ENCODE measurements at places on chromosomes 3 and 15.

DNA sequence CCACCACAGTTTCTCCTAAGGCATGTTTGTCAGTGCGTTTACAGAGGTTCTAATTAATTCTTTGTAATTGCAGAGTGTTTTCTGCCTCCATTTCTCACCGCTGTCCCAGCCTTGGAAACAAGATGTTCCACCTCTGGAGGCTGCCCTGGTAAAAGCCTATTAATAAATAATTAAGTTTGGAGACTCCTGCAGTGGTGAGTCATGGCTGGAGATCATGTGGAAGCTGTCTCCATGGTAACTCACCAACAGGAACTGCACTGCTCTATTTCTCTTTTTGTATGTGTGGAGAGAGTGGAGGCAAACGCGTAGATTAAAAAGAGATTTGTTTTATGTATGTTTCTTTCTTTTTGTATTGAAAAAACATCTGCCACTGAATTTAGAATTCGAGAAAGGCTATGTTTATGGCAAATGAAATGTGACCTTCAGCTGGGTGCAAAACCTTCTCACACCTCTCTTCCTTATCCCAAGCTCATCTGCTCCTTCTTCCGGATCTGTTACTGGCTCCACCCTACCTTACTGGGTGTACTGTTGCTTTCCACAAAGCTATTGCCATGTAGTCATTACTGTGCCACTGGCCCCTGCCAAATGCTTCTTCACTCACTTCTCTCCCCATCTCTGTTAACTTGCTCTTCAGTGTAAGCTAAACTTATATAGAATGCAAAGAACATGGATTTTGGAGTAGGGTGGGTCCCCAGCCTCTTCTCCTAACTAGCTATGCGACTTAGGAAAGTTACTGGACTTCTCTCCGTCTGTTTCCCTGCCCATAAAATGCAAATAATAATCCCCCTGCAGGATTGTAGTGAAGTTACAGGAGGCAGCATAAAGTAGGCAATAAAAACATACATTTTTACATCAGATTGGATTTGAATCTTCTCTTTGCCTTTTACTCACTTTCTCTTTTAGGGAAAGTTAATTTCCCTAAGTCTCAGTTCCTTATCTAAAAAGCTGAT lies 778.5 kb downstream of the NTRK3 start:
- no peak for DNase-seq

- no peak for DNase-seq
Observed at GRCh38 chr3:16692486-16693344, 87.5 kb upstream of the DAZL start.

DNA sequence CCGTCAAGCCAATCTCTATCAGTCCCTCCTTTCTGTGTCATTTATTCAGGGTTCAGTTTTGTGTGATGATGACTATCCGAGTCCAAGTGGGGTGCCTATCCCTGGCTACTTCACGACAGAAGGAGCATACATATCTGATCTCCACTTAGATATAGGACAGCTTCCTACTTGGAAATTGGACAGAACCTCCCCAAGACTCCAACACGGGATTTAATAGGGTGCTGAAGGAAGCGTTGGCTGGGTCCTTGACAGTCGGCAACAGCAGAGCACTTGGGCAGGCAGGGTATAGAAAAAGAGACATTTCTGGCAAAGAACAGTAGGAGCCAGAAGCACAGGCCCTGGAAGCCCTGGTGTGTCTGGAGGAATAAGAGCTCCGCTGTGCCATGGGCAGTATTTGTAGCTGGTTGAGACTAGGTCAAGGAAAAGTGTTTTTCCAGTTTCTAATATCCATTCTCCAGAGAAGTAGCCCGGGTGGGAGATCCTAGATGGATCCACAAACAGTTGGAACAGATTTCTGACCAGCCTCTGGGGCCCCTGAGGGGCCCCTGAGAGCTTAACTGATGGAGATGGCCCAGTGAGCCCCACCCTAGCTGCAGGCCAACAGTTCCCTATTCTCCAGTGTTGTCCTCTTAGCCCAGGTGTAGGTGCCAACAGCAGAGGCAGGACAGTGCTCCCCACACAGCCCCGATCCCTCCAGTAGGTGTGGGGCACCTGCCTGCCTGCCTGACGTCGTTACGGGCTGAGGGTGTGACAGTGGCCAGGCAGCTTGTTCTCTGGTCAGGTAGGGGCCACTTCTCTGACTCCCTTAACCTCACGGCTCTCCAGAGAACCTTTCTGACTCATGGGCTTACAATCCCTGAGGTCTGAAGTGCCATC lies 130.8 kb downstream of the CHCHD6 start:
- DNase-seq = no peak

- no peak for DNase-seq
Observed at GRCh38 chr3:105529456-105529855, 162.7 kb downstream of the ALCAM start.

DNA sequence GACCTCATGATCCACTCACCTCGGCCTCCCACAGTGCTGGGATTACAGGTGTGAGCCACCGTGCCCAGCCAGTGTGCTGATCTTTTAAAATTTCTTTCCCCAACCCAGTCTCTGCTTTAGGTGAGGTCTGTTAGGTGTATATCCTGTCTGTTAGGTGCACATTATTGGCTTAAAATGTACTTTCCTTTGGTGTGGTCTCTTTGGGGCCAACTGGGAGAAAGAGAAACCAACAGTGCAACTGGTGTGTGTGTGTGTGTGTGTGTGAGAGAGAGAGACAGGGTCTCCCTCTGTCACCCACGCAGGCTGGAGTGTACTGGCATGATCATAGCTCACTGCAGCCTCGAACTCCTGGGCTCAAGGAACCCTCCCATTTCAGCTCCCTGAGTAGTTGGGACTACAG lies 50.3 kb upstream of the GNB5 start:
- no peak for DNase-seq

GRCh38 chr3:15889936-15890335 lies 92.2 kb upstream of the ANKRD28 start:
- no peak for DNase-seq

DNA sequence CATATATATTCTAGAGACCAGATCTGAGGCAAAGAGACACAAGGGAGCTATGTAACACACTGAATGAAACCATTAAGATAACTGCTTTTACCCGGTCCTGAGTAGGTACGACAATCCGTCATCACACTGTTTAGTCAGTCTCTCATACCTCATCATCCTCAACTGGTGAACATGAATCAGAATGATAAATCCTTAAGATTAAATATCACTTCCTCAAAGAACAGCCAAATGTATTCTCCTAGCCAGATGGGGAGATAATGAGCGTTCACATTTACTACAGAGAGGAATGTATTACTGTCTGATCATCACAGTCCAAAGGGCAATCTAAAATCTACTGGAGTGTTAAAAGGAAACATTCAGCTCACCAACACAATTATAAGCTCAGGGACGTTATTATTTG lies 319.4 kb upstream of the STAC start:
- DNase-seq = no peak

- no peak for DNase-seq
Observed at GRCh38 chr15:100834731-100835130, 44.9 kb upstream of the ALDH1A3 start.

DNA sequence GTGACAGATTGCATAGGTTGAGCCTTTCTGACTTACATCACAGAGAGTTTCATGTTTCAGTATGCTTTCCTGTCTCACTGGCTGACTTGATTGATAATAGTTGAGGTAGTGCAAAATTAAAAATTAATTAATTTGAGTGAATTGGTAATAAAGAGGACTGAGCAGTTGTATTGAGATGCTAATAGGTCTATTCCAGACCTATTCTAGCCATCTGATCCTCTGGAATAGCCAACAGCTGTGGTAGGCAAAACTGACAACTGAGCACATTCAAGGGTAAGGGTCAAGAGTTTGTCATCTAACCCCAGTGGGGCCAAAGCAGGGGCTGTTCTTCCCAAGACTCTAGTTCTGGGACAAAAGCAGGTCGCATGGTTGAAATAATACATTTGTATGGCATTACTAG lies 132.4 kb downstream of the EPHA3 start:
- no peak for DNase-seq

GRCh38 chr15:31256378-31257265 lies 70.0 kb upstream of the KLF13 start:
- no peak for DNase-seq

DNA sequence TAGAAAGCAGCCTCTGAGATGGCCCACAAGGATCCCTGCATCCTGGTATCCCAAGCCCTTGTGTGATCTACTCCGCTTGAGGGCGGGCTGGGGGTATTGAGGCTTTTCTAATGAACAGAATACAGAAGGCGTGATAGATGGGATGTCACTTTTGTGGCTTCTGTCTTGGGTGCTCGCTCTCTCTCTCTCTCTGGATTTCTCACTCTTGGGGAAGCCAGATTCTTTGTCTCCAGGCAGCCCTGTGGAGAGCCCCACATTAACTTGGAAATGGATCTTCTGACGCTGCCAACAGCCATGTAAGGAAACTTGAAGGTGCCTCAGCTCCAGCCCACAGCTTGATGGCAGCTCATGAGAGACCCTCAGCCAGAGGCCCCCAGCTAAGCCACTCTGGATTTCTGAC lies 26.9 kb upstream of the SEC62 start:
- DNase-seq = no peak

DNA sequence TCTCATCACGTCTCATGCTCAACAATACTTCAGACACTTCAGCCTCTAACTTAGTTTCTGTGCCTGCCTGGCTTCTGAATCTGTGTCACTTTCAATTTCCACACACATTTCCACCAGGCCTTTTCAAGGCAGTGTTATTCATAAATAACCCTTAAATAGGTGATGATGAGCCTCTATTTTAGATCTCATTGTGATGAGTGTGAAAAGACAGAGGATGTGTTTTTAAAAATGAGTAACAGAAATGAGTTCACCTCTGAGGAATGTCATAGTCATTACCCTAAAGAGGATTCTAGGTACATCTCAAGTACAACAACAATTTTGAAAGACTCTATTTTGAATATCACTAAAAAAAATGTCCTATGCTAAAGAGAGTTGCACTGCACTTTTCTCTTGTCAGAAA lies 64.6 kb downstream of the STAC start:
- no peak for DNase-seq

- no peak for DNase-seq
Observed at GRCh38 chr3:139939681-139940190, 4.8 kb downstream of the CLSTN2 start.

DNA sequence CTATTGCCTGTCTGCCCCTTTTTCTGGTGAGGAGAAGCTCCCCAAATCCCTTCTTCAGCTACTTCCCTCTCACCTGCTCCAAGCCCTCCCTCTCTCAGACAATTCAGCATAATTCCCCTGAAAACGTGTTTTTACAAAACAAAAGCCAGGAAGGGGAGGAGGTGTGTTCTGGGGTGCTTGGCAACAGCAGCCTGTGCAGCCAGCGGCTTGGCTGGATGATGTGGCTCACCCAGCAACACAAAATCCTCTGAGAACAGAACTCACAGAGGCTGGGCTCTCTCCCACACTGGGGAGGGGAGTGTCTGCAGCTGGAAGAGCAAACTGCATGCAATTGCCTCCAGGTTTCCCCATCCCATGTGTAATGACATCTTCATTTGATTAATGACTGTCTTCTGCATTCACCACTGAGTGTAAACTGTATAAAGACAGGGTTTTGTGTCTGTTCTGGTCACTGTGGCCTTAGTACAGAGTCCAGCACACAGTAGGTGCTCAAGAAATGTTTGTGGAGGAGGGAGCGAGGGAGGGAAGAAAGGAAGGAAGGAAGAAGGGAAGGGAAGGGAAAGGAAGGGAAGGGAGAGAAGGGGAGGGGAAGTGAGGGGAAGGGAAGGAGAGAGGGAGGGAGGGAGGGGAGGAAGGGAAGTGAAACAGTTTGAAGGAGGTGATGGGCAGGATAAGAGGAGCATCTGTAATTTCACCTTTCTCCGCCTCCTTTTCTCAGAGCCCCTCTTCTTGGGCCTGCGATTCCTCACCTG lies 70.1 kb upstream of the GLCE start:
- DNase-seq = no peak

GRCh38 chr3:126896067-126896441 lies 86.9 kb upstream of the PLXNA1 start:
- DNase-seq = no peak

GRCh38 chr15:57148262-57148661 lies 228.0 kb upstream of the CGNL1 start:
- no peak for DNase-seq

DNA sequence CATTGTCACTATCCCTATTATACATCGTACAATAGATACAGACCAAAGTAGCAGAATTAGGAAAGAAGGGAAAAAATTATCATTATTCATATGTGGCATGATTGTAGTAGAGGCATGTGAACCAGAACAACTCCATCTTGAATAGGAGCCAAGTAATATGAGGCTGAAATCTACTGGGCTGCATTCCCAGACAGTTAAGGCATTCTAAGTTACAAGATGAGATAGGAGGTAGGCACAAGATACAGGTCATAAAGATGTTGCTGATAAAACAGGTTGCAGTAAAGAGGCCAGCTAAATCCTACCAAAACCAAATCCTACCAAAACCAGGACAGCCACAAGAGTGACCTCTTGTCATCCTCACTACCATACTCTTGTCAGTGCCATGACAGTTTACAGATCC lies 1035.4 kb upstream of the SEMA6D start:
- DNase-seq = no peak

GRCh38 chr3:42653303-42653559 lies 266 bp upstream of the ZBTB47 start:
- no peak for DNase-seq

DNA sequence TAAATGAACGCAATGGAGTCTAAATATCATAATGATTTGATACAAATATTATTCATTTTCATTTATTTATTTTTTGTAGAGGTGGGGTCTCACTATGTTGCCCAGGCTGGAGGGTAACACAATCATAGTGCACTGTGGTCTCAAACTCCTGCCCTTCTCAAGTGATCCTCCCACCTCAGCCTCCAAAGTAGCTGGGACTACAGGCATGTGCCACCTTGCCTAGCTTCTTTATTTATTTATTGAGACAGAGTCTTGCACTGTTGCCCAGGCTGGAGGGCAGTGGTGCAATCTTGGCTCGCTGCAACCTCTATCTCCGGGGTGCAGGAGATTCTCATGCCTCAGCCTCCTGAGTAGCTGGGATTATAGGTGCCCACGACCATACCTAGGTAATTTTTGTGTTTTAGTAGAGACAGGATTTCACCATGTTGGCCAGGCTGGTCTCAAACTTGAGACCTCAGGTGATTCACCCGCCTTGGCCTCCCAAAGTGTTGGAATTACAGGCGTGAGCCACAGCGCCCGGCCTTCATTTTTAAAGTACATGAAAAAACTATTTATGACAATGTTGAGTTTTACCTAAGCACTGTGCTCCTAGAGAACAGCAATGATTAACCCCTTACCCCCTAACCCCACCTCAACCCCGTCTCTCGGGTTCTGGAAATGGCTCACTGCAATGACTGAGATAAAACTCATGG lies 4.0 kb upstream of the AEN start:
- DNase-seq = no peak

GRCh38 chr3:31831591-31831990 lies 149.5 kb downstream of the OSBPL10 start:
- no peak for DNase-seq

GRCh38 chr3:51949121-51949520 lies 6.1 kb upstream of the GPR62 start:
- DNase-seq = no peak

GRCh38 chr3:49841126-49841696 lies 15.2 kb downstream of the TRAIP start:
- DNase-seq = no peak

DNA sequence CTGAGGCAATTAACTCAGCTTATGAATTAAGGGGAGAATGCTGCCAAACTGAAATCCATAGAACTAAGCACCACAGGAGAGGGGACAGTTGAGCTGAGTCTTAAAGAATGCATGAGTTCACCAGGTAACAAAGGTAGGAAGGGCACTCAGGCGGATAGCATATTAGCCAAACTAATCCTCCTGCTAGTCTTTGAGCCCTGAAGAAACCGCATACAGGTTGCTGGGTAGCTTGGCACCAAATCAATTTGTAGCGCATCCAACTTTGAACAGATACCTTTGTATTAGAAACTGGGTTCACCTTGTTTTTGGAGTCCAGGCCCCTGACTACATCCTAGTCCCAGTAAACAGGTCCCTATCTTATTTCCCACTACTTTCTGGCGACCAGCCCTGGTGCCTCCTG lies 93.7 kb downstream of the FRMD4B start:
- DNase-seq = no peak
